ENCODE measurements at places on chromosomes 2 and 18.

- no peak for DNase-seq
Measured at GRCh38 chr2:71926876-71927756, 220.5 kb downstream of the CYP26B1 start.

DNA sequence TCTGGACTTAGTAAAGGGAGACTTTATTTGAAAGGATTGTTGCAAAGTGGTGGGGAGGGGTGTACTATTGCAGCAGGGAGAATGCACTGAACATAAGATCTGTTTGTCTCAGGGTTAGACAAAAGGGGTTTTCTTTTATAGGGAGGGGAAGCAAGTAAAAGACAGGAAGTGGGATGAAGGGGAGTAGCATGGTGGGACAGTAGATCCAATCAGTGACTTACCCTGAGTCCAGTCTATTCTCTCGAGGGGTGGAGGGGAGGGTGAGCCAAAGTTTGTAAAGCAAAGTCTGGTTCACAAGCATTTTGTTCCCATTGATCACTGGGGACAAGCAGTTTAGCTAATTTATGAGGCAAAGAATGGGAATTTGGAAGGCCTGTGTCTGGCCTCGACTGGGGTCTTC is 35.0 kb upstream of the CYP27C1 start:
- DNase-seq: peak; percentile 35

DNA sequence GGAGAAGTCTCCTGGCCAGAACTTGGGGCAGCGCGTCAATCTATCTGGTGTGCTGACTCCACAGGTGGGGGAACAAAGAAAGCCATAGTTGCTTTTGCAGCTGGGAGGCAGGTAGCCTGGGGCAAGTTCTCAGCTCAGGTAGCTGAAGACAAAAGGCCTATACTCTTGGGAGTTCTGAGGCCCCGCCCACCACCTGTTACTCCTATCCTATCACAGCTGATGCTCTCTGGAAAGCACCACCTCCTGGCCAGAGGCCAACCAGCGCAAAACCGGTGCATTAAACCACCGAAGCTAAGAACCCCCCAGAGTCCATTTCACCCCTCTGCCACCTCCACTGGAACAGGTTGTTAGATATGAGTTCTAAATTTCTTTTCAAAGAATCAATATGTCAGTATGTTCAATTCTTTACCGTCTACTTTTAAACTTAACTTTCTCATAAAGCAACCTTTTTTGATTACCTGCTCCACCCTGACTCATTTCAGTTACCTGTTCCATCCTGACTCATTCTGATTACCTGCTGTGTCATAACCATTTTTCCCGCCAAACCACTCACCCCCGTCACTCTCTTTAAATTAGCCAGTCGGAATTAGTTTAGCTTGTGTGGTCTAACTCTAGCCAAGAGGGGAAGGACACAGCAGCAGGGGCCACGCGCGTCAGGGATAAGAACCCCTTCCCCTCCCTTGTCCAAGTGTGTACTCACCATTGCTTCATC is 43.4 kb downstream of the UPP2 start:
- DNase-seq: no peak

GRCh38 chr2:64482765-64483504 is 29.0 kb downstream of the LGALSL start:
- DNase-seq: peak; percentile 51

Data from RPMI7951 (cell line).